Caki2 (cell line): ENCODE measurements at places on chromosomes 11 and 22. TPM values are rescaled to one million over a fixed set of nuclear protein-coding genes. Genes with fewer than 3 reads are reported as not detected.

- DNase-seq = no peak
These were observed 115.7 kb upstream of the RAG2 start for GRCh38 chr11:36713715-36714114.

DNA sequence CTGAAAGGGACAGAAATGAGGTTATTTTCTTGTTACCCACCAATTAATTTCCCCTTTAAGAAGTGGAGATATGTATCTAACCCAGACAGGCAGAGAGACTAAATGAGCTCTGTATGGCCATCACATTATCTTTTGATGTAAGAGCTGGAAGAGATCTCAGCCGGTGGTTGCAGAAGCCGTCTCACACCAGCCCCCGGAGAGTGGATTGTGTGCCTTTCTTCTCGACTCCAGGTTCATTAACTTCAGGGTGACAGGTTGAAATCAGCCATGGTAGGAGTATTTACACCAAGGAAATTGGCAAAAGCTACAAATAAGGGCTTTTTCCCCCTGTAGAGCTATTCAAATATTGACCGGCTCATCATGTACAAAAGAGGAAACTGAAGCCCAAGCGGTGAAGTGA, 580.3 kb upstream of the CADM1 start:
- no peak for DNase-seq

GRCh38 chr22:20524004-20524481, 16.6 kb downstream of the MED15 start:
- peak; percentile 35 for DNase-seq

DNA sequence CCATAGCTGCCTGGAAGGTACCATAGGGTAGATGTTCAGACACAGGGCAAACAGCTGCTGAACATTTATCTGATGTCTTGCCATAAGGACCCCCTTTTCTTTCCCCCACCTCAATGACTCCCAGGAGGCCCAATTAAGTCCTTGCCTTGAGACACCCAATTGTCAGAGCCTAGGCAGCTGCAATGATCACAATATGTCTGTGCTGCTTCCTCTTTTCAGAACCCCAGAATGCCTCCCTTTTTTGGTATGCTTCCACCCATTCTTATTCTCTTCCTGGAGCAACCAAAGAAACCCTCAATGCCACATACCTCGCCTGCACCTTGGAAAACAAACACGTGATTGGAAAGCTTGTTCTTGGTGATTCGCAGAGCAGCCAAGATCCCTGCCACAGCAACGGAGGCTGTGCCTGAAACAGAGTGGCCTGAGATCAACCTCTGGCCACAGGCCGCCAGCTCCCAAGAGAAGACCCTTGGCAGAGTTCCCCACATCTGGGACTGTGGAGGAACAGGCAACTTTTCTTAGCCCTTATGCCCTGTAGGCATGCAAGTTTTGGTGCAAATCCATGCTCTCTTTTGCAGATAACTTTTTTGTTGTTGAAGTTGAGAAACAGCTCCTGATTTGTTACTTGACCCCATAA, 75.4 kb downstream of the CCDC81 start:
- no peak for DNase-seq

DNA sequence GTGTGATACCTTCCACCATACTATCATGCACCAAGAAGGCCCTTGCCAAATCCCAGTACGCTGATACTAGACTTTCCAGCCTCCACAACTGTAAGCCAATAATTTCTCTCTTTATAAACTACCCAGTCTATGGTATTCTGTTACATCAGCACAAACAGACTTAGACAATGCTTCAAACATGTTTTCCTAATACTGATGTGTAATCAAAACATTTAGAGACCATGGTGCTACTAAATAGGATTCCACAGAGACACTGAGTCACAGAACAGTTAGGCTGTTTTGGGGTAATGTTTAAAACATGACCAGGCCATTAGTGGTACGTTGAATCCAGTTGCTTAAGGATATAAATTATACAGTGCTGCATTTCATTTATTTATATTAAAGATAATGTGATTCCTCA, 103.7 kb downstream of the PICALM start:
- no peak for DNase-seq

GRCh38 chr11:32892355-32893092, at the start of gene QSER1:
TSS of gene QSER1 (plus strand) at chr11:32892811. CDS start at chr11:32893126, 315 bp downstream.
- peak; percentile 53 for DNase-seq

DNA sequence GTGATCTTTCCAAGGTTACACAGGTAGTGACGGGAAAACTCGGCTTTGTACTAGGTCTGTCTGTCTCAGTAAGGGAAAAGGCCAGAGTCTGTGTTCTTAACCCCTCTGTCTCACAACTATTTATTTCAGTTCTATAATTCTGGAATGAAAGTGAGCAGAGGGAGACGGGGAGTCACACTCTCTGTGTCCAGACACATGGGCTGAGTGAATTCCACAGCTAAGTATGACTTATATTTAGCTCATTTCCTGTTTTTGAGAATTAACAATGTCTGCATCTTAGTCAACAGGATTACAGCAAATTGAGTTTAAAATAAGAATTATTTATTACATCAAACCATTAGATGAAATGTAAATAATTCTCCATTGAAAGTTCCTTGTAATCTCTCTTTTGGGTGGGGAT, 62.5 kb upstream of the OR4B1 start:
- DNase-seq = no peak

DNA sequence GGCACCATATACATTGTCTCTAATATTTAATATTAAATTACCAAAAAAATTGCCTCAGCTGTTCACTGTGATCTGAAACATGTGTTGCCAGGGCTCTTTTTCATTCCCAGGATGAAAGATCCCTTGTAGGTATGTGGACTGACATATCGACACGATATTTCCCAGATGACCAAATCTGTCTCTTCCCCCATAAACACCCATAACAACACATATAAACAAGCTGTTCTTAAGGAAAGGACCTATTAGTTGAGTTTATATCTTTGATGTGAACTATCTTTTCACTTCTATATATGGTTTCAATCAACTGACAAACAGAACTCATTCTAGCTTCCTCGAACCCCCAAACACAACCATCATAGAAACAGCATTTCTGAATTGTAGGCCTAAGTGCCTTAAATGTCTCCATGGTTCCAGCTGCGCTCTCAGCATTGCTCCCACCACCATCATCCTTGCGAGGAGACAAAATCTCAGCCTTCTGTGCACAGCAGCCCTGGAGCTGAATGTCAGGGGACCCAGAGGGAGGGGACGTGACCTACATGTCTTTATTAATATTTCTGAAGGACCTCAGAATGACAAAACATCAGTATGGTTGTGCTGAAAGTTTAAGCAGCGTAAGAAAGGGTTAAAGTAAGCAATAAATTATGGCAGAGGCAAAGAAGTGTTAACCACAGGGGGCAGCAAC, 67.0 kb downstream of the ETS1 start:
- no peak for DNase-seq

GRCh38 chr11:66299186-66299585, 7.5 kb downstream of the TMEM151A start:
- no peak for DNase-seq

DNA sequence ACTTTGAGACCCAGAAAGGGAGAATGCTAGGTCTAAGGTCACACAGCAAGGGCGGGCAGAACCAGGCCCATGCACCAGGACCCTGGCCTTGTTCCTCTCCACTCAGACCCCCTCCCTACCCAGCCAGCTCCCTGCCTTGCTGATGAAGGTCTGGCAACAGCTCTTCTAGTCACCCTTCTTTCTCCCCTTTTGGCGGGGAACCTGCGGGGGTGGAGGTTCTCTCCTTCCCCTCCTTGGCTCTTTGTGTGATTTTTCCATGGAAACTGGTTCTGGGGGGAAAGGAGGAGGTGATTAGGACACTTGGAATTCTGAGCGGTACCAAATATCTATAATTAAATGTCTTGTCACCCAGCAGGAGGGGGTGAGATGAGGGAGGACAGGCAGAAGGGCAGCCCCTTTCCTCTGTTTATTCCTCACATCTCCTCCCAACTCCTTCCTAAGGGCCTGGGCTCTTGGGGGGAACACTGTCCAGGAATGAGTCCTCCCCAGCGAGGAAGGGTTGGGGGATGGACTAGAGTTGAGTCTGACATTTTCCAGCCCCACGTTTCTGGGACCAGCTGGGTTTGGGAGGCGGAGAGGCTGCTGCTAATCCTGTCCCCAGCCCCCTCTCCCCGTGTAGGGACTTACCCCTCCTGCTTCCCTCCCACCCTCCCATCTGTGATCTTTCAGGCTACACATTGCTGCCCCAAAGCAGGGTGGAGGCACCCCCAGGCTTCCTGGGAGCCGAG, 7.4 kb downstream of the ARHGEF17 start:
- DNase-seq = no peak

- no peak for DNase-seq
These were observed 37.1 kb upstream of the ANO1 start for GRCh38 chr11:70040869-70041501.

- DNase-seq = peak; percentile 37
These were observed 303.8 kb downstream of the NTM start for GRCh38 chr11:131674051-131674755.

DNA sequence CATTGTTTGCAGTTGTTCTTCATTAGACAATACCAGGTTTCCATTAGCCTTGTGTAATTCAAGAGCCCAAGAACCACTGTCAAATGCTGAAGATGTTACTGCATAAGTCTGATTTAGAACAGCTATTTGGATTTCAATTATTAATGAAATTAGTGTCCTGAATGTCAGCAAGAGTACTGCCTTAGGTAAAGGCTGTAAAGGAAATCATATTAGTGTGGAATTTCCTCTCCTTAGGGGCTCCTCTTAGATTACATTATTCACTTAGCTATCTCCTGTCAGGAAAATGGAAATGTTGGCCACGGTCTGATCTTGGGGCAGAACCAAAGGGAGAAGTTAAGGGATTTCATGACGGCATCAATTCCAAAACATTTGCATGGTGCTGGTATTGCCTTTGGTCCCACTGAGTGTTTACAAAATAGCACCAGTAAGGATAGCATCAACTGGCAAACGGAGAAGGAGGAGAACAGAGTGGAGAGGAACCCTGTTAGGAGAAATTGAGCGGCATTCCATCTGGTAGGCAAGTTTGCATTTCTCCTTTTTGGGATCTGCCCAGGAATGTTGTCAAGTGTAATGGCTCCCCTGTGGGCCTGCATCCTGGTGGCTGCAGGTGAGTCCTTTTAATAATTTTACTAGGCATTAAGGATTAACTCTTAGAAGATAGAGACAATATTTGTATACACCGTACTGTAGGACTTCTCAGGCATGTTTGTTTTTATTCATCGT, at the start of gene HTR3B:
HTR3B (plus strand) TSS at position 418 of the 723 bp plus-strand sequence; CDS start at position 556, 138 bp downstream.
- no peak for DNase-seq

DNA sequence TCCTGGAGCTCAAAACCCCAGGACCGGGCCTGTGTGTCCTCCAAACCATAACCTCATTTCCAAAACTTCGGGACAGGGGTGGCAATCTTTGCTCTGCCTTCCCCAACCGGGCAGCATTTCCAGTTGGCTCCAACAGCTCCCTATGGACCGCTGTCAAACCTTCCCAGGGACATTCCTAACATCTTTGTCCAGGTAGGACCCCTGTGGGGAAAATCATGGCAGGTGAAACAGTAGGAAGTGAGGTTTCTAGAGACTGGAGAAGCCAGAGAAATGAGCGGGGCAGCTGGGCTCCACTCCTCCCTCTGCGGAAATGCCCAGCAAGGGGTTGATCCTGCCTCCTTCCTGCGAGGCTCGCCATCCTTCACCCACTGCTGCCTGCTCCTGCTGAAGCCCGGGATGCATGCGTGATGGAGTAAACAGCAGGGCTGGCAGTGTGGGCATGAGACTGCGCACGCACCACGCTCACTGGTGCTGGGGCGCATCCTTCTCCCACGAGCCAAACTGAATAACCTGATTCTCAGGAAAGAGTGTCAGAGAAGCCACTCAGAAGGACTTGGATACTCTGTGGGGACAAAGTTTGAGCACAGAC, 136.4 kb downstream of the BUD13 start:
- DNase-seq = no peak

DNA sequence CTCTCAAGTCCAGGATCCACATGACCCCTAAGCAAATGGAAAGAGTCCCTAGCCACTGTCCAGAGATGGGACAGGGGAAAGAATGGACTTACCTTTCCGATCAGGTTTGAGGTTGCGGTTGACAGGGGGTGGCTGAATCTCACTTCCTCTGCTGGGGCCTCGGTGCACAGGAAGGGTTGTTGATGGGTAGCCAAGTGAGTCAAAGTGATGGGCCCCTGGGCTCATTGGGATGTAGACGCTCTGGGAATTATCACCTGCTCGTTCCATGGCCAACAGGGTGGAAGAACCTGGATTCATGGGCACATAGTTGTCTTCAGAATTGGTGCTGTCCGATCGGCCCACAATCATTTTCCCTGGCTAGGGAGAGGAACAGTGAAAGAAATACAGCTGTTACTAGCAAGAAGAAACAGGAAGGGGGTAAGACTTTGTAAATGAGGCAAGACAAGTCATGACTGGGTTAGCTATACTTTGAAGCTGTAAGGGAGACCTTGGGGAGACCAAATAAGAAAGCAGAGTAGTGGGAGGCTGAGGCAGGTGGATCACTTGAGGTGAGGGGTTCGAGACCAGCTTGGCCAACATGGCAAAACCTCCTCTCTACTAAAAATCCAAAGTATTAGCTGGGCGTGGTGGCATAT, 34.7 kb downstream of the USP35 start:
- no peak for DNase-seq

DNA sequence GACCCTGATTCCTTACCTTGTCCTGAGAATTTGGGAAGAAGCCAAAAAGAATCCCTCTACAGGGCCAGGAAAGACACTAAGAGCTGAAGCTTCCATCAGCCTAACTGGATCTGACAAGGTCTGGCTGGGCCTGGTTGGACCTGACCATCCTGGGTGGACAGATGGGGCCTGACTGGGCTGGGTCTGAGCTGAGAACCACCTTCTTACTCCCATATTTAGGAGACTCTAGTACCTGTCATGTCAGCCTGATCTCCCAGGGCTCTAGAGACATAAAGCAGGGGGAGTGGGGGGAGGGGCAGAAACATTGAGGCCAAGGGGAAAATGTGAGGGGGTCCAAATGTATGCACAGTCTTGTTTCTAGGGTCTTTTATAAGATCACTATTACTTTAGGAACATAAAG, 129.9 kb downstream of the BUD13 start:
- no peak for DNase-seq

GRCh38 chr22:22692707-22693530, 48.5 kb downstream of the GGTLC2 start:
- peak; percentile 85 for DNase-seq

DNA sequence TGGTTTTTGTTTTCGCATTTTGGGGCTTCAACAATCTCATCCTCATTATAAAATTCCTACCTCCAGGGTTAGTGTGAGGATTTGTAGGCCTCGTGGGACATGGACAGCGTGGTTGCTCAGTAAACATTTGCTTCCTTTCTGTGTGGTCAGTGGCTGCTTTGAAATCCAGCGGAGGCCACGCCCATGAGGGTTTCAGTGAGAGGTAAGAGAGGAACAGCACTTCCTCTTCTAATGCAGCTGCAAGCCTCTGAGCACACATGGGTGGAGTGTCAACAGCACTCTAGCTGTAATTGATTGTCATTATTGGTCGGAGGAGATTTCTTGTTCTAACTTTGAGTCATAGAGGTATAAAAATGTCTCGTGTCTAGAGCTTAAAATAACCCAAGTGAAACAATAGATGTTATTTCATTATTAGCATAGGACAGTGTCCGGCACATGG, 6.0 kb upstream of the ARHGAP42 start:
- peak; percentile 78 for DNase-seq

The GGTLC2 gene
- total RNA-seq = 1.8 TPM in 1 of 2 replicates, not detected in the other

The KRTAP5-9 gene
- total RNA-seq = not detected in 2 replicates

The CWF19L2 gene
- 5.0 and 5.9 TPM in 2 replicates for total RNA-seq

The ACTN3 gene
- total RNA-seq = not detected in 2 replicates

The SCGB1A1 gene
- not detected in 2 replicates for total RNA-seq

The SCUBE1 gene
- 0.14 TPM in 1 of 2 replicates, not detected in the other for total RNA-seq

The MIAT gene
- total RNA-seq = 0.20 TPM in 1 of 2 replicates, not detected in the other

The FAM181B gene
- total RNA-seq = 1.8 and 5.0 TPM in 2 replicates

The RFPL1 gene
- total RNA-seq = not detected in 2 replicates

The APOA5 gene
- total RNA-seq = not detected in 2 replicates

The SLC22A8 gene
- total RNA-seq = not detected in 2 replicates

The PATE2 gene
- total RNA-seq = not detected in 2 replicates
